CD8-positive, alpha-beta T cell (primary cell): ENCODE measurements at places on chromosomes 12 and 14.

GRCh38 chr14:62451221-62451620 lies 594.0 kb downstream of the KCNH5 start:
- DNase-seq = no peak

- no peak for DNase-seq
Measured at GRCh38 chr12:131943876-131944275, 5.9 kb upstream of the EP400 start.

GRCh38 chr12:7369274-7369729 lies 65.4 kb downstream of the ACSM4 start:
- DNase-seq = no peak

GRCh38 chr14:100662879-100663760 lies 63.6 kb upstream of the DLK1 start:
- peak; percentile 69 for DNase-seq

DNA sequence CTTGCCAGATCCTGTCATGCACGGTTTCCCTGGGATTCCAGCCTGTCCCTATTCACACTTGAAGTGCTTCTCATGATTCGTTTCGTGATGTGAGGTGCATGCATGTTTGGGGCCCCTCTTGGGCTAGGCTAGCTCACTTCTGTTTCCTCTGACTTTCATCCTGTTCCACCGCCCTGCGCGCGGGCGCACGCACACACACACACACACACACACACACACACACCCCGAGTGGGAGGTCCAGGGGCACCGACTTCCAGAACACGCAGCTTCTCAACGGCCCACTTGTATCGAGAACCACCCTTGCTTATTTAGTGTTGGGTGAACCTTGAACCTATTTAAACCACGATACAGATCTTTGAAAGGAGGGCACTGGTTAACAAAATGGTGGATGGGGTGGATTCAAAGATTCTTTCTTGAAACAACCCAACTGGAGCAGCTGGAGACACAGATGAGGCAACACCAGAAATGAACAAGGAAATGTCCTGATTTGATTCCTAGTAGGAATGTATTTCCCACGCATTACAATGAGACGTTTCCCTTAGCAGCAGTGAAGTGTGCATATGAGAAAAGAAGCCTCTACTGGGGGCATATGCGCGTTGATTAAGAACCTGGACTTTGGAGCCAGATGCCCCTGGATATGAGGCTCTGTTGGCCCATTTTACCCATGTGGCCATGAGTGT lies 16.3 kb downstream of the ELK3 start:
- DNase-seq = peak; percentile 38
